Ascending aorta (tissue), 2 donors: ENCODE measurements at places on chromosomes 11 and 22.

- no peak for DNase-seq
- peaks cover 32% of the 10 kb centered on the region for H3K4me1 ChIP-seq
- no peaks in the 10 kb centered on the region for H3K36me3 ChIP-seq
- no peak overlapping the region for H3K27ac ChIP-seq
- H3K27me3 ChIP-seq, result peaks cover 28% of the 10 kb centered on the region
Observed at GRCh38 chr11:57459164-57460021, 935 bp upstream of the RTN4RL2 start.

DNA sequence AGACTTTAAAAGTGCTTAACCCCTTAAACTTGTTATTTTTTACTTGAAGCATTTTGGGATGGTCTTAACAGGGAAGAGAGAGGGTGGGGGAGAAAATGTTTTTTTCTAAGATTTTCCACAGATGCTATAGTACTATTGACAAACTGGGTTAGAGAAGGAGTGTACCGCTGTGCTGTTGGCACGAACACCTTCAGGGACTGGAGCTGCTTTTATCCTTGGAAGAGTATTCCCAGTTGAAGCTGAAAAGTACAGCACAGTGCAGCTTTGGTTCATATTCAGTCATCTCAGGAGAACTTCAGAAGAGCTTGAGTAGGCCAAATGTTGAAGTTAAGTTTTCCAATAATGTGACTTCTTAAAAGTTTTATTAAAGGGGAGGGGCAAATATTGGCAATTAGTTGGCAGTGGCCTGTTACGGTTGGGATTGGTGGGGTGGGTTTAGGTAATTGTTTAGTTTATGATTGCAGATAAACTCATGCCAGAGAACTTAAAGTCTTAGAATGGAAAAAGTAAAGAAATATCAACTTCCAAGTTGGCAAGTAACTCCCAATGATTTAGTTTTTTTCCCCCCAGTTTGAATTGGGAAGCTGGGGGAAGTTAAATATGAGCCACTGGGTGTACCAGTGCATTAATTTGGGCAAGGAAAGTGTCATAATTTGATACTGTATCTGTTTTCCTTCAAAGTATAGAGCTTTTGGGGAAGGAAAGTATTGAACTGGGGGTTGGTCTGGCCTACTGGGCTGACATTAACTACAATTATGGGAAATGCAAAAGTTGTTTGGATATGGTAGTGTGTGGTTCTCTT, 2.8 kb downstream of the MALAT1 start:
- H3K4me3 ChIP-seq, result peak overlapping the region; percentile 62
- no peaks in the 10 kb centered on the region for H3K27me3 ChIP-seq
- H3K27ac ChIP-seq, result peak overlapping the region; percentile 95
- peaks cover 9% of the 10 kb centered on the region for H3K4me1 ChIP-seq
- no peak for DNase-seq

DNA sequence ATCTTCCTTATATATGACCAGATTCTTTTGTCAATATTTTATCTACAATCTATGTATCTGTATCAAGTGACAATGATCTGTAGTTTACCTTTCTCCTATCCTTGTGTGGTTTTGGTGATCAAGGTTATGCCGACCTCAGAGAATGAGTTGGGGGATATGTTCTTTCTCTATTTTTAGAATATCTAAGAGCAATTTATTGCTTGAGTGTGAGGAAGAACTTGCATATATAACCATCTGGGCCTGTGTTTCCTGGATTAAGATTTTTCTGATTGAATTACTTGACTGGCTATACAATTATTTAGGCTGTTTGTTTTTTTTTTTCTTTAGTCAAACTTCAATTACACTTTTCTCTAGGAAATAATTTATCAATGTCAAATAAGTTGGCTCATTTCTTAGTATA, 14.0 kb upstream of the C22orf39 start:
- no peaks in the 10 kb centered on the region for H3K27me3 ChIP-seq
- H3K27ac ChIP-seq, result no peak overlapping the region
- H3K4me3 ChIP-seq, result no peak overlapping the region

- no peak overlapping the region for H3K27ac ChIP-seq
- H3K36me3 ChIP-seq, result no peaks in the 10 kb centered on the region
Observed at GRCh38 chr22:48603621-48604320, 1223.9 kb downstream of the BRD1 start.

DNA sequence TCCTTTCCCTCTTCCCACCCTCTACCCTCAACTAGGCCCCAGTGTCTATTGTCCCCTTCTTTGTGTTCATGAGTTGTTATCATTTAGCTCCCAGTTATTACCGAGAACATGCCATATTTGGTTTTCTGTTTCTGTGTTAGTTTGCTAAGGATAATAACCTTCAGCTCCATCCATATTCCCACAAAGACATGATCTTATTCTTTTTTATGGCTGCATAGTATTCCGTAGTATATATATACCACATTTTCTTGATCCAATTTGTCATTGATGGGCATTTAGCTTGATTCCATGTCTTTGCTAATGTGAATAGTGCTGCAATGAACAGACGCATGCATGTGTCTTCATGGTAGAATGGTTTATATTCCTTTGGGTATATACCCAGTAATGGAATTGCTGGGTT, 17.8 kb downstream of the C11orf71 start:
- no peak overlapping the region for H3K27ac ChIP-seq
- H3K36me3 ChIP-seq, result no peaks in the 10 kb centered on the region
- H3K4me3 ChIP-seq, result no peak overlapping the region
- DNase-seq, result no peak
